Spinal cord (tissue), 10 donors: ENCODE measurements at places on chromosomes 1 and 21. TPM values are rescaled to one million over a fixed set of nuclear protein-coding genes. Genes with fewer than 3 reads are reported as not detected.

The ADAM30 gene
- polyA plus RNA-seq, result not detected

The POLR3GL gene
- polyA plus RNA-seq, result 42.3 TPM

DNA sequence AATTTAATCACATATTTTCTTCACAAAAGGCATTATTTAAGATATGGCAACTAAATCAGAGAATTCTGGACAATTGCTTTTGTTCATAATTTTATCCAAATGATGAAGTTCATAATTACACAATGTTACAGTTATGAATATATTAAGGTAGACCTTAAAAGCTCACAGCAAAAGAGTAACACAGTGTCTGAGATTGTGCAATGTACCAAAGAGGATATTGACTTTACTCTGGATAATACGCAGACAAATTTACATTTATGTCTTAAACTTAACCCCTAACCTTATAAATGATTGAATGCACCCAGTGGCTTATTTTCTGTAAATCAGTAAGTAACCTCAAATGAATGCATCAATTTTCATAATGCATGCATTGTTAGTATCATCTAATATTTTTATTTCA lies 216.2 kb upstream of the SAMSN1 start:
- DNase-seq, result no peak

The F13B gene
- not detected for polyA plus RNA-seq

DNA sequence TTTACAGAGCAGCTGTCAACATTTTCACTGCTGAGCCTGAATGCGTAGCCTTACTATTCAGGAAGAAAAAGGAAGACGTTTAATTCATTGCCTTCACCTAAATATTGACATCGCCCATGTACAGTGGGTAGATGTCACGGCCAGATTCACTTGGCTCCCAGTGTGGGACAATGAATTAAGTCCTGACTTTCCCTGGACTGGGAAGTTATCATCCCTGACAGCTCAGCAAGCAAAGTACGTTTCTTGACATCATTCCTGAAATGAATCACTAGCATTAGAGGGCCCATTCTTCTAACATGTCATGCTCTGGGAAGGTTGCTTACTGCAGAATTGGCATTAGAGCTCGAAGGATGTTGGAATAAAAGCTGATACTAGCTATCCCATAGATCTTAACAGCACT lies 37.8 kb downstream of the LRRC53 start:
- DNase-seq, result peak; percentile 76

The LRRC53 gene
- 0.05 TPM for polyA plus RNA-seq

GRCh38 chr1:18020021-18020817 lies 87.4 kb upstream of the IGSF21 start:
- DNase-seq, result no peak

The PLA2G4A gene
- 5.2 TPM for polyA plus RNA-seq

DNA sequence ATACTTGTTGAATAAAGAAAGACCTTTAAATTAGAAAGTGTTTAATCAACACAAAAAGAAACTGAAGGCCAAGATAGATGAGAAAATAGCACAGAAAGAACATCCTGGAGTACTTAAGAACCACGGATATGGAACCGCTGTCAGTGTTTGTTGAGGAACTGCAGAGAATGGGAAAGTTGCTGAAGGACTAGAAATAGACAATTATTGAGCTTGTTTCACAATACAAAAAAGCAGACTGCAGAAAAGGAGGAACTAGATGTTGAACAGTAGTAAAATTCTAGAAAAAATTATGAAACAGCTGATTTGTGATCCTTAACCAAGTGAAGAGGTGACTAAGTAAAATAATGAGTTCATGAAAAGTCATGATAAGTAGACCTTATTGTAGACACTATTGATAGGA lies 29.7 kb downstream of the MYSM1 start:
- no peak for DNase-seq

The KIF26B gene
- polyA plus RNA-seq, result 37.1 TPM

The CFHR5 gene
- polyA plus RNA-seq, result 1.1 TPM

DNA sequence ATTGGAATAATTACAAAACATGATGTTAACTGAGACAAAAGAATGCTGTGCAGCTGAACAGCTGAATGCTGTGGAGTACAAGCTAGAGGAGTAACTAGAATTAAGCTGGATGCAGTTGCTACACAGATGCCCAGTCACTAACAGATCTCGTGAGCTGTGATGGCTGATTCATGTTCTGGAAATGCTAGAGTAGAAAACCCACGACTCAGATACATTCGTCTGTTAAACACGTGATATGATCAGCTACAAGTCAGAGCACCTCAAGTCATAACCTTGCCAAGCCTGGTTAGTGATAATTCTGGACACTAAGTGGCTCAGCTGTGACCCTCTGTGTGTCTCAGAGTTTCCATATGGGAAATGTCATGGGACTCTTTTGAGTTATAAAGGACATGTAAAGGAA lies 89.7 kb upstream of the ESRRG start:
- no peak for DNase-seq

DNA sequence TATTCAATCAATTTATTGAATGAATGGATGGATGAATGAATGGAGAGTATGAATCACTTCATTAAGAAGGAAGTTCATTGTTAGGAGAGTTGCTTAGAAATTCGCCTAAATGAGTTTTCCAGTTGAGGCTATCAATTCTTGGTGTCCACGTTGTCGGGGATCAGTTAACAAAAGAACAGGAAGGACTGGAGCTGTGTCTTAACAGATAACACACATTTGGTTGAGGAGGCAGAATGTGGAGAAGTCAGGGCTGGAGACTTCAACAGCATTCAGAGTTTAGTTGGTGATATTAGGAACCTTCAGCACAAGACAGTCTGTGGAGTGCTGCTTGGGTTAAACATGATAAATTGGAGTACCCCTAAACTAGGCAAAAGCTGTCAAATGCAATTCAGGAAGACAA lies 33.7 kb downstream of the ZBTB18 start:
- DNase-seq, result no peak

DNA sequence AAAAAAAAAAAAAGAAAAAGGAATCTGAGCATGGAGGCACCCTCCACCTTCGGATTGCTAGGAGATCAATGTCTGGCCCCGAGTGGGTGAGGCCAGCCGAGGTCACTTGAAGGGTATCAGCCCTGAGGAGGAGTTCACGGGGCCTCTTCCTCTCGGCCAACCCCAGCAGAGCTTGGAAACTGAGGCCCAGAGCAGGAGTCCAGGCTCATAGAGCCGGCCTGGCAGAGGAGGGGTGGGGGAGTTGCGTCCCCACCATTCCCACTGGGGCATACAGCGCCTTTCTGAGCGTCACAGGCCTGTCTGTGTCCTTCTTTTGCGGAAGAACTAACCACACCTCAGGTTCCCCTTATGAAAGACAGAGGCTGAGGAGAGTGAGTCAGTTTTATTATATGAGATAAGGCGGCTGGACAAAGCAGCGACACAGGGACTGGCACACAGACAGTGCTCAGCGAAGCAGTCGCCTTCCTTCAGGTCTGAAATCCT lies 17.1 kb upstream of the EPHA2 start:
- no peak for DNase-seq

The ERVH48-1 gene
- 0.43 TPM for polyA plus RNA-seq

DNA sequence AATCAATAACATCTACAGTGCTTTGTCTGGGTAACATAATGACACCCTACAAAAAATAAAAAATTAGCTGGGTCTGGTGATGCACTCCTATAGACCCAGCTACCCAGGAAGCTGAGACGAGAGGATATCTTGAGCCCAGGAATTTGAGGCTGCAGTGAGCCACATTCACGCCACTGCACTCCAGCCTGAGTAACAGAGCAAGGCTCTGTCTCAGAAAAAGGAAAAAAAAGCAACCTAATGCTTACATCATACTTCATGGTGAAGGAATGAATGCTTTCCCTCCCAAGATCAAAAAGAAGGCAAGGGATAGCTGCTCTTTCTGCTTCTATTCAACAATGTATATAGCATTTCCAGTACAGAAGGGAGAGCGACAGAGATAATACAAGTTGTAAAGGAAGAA lies 24.2 kb upstream of the CTTNBP2NL start:
- no peak for DNase-seq

The TNFRSF4 gene
- 1.0 TPM for polyA plus RNA-seq

DNA sequence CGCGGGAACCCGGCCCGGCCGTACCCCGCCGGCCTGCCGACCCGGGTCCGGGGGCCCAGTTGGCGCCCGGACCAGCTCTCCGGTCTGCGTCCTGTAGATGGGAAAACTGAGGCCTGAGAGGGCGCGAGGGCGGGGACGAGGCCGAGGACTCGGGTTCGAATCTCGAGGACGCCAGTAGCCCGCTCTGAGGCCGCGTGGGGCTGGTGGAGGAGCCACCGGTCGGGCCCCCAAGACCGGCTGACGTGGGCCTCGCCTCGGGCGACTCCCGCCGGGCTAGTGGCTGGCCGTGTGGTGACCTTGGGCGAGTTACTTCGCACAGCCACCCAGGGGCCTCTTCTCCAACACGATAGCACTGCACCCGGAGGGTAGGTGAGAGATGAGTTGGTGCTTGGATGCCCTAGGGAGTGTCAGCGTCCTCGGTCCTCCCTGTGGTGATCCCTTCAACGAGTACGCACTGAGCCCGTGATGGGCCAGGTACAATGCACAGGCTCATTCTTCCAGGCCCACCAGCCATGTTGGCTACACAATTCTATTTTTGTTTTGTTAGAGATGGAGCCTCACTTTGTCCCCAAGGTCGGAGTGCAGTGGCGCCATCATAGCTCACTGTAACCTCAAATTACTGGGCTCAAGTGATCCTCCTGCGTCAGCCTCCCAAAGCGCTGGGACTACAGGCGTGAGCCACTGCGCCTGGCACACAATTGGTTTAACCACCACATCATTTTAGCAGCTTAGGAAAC lies 404 bp upstream of the SCMH1 start:
- DNase-seq, result no peak

The C8B gene
- polyA plus RNA-seq, result not detected

DNA sequence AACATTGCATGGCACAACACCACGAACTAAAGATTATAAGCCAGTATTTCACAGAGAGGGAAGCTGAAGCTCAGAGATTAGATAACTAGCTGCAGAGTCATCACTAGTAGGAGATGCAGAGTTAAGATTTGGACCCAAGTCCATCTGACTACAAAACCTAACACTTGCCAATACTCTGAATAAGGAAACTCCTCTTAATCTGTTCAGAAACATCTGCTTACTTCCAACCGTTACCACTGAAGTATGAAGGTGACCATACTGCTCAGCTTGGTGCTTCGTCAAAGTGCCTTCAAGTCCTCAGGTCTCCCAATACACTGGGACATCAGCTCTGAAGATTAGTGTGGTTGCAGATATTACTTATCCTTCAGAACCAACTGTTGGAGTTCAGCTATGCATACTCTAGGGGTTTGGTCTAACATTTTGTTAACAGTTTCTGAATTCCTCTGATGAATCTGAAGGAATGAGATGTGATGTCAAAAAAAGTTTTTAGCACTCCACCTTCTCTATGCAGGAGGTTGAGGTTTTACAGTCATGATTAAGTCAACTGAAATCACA lies 179.6 kb downstream of the TPR start:
- no peak for DNase-seq

DNA sequence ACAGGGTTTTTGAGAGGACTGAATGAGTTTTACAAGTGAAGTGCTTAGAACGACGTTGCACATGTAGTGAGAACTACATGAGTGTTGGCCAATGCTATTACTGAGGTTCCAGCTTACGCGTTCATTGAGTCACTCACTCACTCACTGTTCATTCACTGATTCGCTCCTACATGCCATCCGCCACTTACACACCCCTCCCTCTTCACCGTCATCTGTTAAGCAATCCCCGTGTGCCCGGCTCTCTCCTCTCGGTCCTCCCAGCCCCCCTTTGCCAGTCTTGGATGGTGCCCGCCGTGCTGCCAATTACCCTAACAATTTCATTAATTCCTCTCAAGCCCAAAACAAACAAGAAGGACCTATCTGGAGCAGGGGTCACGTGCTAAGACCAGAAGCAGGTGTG lies 27.3 kb upstream of the EPHA2 start:
- DNase-seq, result no peak

DNA sequence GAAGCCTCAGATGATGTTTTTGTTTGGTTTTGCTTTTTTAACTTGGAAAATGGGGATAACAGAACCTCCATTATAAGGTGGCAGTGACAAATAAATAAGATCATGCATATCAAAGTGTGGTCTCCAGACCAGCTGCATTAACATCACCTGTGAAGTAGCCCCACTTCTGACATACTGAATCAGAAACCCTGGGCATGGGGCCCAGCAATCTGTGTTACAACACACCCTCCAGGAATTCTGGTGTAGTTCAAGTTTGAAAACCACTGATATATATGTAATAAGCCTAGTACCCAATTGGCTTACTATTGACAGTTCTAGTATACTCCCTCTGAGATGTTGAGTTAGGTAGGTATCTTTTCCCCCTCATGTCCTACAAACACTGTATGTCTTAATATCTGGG lies 24.1 kb upstream of the RNF19B start:
- DNase-seq, result no peak

The CFHR1 gene
- polyA plus RNA-seq, result 2.1 TPM

DNA sequence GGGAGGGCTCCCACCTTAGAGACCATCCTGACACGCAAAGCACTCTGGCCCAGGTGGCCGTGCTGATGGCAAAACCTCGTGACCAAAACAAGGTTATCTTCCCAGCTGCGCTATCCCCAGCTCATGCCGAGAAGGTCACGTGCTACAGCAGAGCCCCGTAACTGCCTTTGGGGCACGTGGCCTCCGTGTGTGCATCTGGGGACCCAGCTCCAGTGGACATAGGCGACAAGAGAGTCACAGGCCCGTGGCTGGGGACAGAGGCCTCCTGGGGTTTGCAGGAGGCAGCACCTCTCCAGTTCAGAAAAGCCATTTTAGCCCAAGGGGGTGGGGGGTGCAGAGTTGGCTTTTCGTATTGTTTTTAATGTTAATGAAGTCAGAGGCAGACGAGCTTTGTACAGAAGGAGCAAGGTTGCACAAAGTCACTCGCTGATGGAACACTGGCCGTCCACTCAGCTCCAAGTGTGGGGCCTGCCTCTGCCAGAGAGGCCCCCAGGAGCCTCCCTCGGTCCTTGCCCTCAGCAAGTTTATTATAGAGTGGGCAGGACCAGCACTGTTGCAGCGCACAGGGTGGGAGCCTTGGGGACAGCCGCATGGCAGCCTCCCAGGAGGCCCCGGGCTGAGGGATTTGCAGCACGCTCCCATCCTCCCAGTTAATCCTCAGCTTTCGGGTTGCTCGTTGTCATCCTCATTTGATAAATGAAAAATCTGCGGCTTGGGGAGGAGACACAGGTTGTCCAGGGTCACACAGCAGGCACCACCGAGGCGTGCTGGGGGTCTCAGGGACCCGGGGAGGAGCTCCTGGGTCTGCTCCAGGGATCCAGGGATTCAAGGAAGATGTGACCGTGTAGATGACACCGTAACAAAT lies 8.0 kb upstream of the PDE9A start:
- DNase-seq, result no peak

The FCRLA gene
- 1.4 TPM for polyA plus RNA-seq

DNA sequence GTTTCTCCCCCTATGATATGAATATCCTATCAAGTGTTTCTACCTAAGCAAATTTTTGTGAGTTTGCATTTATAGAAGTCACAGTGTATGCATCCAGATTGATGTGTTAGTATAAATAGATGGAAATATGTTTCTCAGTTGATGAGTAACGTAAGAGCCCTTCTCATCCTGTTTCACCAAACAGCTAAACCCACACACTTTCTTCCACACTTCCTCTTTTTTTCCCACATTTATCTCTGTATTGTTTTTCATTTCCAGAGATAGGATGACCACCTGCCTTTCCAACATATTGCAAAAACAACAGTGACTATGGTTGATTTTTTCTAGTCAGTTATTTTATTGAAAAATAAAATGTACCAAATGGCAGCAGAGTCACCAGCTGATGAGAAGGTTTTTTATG lies 490.1 kb downstream of the NEGR1 start:
- no peak for DNase-seq

- DNase-seq, result no peak
These were observed 7.2 kb downstream of the XCL1 start for GRCh38 chr1:168583571-168583970.
